ENCODE measurements at places on chromosomes 3 and 15. TPM values are rescaled to one million over a fixed set of nuclear protein-coding genes. Genes with fewer than 3 reads are reported as not detected.
A peak's percentile ranks its signal among the peaks of the same experiment; 100 is the strongest.

TRIM42 gene
- not detected for total RNA-seq

DNA sequence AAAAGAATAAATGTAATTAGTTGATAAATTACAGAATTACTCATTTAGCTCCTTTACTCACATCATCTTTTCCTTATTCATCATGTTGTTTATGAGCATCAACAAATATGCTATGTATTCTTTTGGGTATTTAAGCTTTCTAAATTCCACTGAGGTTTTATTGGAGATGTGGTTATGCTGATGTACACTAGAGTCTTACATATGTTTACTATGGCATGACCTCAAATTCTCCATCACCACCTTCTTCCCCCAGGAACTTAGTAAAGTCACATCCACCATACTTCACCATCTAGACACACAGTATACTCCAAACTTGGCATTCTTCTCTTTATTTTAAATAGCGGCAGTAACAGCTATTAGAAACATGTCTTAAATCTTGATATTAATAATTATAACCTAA is 74.1 kb upstream of the MELTF start:
- DNase-seq = no peak

DNA sequence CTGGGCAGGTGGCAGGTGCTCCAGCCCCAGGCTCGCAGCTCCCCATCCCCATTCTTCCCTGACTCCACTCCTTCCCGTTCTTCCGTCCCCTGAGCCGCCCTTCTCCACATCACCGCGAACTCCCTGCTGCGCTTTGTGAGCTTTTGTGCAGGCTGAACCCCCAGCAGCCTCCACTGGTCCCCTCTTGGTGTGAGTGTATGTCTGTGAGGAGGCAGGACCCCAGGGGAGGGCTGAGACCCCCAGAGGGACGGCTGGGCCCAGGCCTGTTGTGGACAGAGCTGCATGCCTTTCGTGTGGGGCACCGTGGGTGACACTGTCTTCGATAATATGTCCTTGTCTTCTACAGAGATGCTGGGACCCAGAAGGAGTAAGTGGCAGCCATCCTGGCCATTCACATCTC is 7.3 kb upstream of the ITIH3 start:
- DNase-seq = no peak

GRCh38 chr3:12458901-12459300 is 25.4 kb upstream of the TSEN2 start:
- no peak for DNase-seq

DNA sequence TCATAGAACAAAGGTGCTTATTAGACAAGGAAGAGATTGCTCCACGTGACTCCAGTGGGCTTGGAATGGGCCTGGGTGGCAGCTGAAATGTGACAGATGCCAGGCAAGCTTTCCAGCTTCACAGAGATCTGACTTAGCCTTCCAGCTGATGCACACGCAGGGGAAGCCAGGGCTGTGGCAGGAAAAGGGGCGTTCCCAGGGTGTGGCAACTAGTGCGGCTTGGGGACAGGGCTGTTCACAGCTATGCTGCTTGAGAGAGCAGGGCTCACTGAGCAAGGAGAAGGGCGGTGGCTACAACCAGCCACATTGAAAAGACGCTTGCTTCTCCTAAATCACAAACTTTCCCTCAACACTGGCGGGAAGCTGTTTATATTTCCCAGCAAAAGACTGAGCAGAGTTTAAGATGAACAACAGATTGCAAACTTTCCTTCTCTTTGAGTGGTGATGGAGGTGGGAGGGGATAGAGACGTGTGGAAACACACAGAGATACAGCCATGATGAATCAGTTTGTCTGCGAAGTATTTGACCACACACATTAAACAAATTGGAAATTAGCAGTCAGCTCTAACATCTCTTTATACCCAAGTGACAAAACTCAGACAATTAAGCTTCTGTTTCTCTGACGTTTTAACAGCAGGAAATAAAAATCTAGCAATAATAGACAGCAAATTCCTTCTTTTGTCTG is 127.5 kb downstream of the BDH1 start:
- DNase-seq = peak; percentile 88

FEZF2 gene
- total RNA-seq = not detected

- peak; percentile 64 for DNase-seq
These were observed 52.9 kb upstream of the SEC13 start for GRCh38 chr3:10373686-10374261.

- DNase-seq = no peak
These were observed 126.8 kb downstream of the BDH1 start for GRCh38 chr3:197428952-197429351.

GRCh38 chr3:65871305-65872141 is 167.2 kb downstream of the MAGI1 start:
- DNase-seq = no peak

PPARG gene
- total RNA-seq = 1.3 TPM

SLC12A1 gene
- not detected for total RNA-seq

GRCh38 chr3:50607271-50608091 is 4.1 kb downstream of the CISH start:
- DNase-seq = no peak

- no peak for DNase-seq
These were observed 236.0 kb downstream of the EDEM1 start for GRCh38 chr3:5423523-5423922.

UBE2E1 gene
- total RNA-seq = 55.0 TPM

- DNase-seq = no peak
These were observed 34.9 kb upstream of the ST6GAL1 start for GRCh38 chr3:186895406-186895805.

GRCh38 chr15:66948294-66948693 is 117.1 kb upstream of the SMAD3 start:
- DNase-seq = peak; percentile 55

DNA sequence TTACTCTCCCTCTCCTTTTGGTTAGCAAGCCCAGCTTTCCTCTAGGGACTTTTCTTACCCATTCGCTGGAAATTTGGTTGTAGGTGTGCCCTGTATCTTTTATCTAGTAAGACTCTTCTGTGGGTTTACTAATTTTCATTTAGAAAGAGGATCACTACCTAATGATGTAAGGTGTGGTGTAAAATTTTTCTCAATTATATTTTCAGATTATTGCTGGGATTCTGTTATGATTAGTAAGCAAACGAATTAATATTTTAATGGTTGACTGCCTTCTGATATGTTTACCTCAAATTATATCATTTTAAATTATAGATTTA is 28.5 kb downstream of the PLCL2 start:
- no peak for DNase-seq

NME9 gene
- total RNA-seq = 0.13 TPM

GRCh38 chr3:148008591-148008990 is 599.4 kb downstream of the ZIC1 start:
- no peak for DNase-seq
